Stimulated activated CD8-positive, alpha-beta memory T cell treated with anti-CD3 and anti-CD28 coated beads, Interleukin-2, amount 100 ng/mL, for 1 hour (primary cell): ENCODE measurements at places on chromosomes 4 and X.

DNA sequence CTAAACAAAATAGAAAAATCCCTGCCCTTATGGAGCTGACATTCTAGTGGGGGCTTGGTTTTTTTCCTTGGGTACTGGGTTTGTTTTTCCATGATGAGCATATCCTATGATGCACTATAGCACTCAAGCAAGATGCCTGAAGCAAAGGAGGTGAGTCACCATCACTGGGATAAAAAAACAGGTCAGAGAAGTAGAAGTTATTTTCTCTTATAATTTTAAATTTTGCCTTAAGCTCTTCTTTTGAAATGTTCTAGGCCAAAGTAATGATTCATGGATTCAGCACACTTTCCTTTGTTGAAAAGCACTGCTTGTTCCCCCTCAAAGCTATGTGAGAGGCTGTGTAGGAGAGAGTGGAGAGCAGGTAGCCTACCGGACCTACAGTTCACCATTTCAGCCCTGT lies 15.2 kb upstream of the CXCL2 start:
- DNase-seq, result no peak

- DNase-seq, result no peak
Measured at GRCh38 chrX:150165776-150166610, 197.1 kb upstream of the MAMLD1 start.

GRCh38 chr4:95431678-95432077 lies 117.1 kb downstream of the UNC5C start:
- DNase-seq, result no peak

DNA sequence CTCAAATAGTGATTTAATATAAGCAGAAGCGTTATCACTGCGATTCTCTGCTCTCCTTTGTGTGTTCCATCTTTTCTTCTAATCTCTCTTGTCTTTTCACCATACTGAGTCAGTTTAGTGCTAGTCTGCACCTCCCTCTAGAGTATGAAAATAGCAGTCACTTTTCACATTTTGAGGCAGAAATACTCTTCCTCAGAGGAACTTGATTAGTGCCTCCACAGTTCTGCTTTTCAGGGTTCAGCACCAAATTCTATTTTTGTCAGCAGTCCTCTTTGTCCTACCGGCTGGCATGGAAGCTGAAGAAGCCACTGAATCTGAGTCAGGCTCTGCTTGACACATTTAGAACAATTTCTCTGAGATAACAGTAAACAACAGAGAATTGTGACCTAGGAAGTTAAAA lies 49.7 kb upstream of the ANKRD17 start:
- no peak for DNase-seq

DNA sequence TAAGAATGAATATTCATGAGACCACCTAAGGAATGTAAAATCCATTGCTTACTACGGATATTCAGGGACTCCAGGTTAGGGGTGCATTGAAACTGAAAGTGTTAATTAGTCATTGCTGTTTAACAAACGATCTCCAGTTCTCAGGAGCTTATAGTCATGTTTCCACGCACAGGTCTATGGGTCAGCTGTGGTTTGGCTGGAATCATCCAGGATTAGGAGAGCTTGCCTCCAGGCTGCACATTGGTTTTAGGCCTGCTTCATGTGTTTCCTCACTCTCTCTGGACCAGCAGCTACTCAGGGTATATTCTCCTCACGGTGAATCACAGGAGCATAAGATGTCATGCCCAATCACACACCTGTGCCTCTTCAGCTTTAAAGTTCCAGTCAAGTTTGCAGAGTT lies 98.9 kb downstream of the ATXN3L start:
- DNase-seq, result no peak

DNA sequence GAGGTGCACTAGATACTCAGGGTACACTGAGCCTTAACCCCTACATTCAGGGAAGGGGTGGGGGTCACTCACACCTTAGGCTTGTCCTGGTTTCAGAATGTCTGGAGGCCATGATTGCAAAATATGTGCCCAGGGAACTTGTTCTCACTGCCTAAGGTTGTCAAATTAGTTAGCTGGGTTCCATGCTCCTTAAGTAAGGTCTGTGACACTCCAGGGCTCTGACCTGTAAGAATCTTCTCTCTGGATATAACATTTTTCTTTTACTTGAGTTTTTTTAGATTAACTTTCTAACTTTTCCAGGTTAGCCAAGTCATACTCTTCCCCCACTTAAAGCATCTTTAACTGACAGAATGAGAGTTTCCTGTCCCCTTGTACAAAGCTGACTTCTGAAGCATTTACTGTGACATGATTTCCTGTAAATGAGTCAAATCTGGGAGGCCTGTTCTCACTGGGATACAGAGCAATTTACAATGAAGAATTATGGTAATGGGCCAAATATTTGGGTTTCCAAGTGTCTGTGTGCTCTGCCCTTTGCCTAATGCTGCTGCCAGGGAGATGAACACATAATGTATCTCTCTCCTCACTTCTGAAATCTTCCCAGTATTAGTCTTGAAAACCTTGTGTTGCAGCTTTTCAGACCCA lies 101.7 kb downstream of the GATB start:
- DNase-seq, result no peak

- no peak for DNase-seq
Measured at GRCh38 chr4:2105559-2105958, 46.4 kb downstream of the NAT8L start.

DNA sequence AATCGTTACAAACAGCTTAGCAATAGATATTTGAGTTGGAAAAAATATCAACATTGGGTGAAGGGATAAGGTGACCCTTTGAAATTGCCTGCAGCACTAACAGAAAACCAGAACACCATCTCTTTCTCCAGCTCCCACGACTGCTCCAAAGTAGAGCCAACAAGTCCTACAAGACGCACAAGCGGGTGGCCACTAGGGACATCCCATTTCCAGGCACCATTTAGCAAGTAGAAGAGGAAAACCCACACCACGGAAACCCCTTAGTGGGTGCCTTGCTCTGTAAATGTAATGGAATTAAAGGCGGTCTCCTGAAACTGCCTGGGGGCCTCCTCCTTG lies 1.9 kb downstream of the ARHGAP6 start:
- no peak for DNase-seq

DNA sequence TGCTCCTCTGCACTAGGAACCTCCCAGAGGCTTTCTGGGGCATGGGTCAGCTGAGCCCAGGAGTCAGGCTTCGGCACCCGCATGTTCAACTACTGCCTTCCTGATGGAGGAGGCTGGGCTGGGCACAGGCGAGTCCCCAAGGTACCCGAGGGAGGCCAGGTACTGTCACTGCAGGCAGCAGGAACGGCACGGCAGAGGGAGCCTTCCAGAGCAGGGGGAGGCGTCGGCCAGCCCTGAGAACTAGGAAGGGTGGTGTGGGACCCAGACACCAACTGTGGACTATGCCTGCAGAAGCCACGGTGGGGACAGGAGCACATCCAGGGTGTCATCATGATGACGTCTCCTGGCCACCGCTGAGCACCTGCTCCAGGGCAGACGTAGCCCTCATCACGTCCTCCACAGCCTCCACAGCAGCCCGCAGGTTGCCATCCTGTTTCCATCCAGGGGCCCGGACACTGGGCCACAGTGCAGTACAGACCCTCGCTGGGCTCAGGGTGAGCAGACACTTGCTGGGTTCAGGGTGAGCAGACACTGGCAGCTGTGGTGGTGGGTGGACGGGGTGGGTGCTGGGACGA lies 40.8 kb downstream of the SORCS2 start:
- DNase-seq, result no peak

DNA sequence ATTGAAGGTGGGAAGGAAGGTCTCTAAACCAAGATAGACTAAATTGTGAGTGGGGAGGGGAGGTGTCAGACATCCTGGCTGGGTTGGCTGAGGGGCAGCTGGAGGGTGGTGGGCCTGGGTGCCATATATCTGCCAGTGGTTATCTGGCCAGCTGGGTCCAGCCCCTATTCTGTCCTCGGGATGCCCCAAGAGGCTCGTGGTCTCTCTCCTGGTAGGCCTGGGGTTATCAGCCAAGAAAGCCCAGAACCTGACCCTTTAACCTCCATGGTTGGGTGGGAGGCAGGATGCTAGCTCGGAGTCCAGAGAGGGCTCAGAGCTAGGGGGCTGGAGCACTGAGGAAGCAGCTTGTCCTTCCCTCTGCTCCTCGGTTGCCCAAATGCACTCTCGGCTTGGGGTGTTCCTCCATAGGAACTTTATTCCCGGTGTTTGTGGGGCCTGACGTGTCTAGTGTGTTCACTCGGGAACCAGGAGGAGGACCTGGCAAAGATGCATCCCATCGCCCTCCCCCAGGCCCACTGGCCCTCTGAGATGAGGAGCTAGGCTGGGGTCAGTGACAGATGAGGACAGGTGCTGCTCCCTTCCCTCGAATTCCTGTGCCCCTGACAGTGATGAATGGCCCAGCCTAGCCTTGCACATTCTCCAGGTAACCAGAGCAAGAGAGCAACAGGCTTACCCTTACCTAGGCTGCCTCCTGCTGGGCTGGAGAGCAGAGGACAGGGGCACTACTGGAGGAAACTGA lies 5.2 kb upstream of the EFNB1 start:
- no peak for DNase-seq

- no peak for DNase-seq
Measured at GRCh38 chr4:105196523-105197145, 50.0 kb downstream of the TET2 start.

GRCh38 chr4:118910221-118910620 lies 21.6 kb downstream of the SYNPO2 start:
- DNase-seq, result no peak

DNA sequence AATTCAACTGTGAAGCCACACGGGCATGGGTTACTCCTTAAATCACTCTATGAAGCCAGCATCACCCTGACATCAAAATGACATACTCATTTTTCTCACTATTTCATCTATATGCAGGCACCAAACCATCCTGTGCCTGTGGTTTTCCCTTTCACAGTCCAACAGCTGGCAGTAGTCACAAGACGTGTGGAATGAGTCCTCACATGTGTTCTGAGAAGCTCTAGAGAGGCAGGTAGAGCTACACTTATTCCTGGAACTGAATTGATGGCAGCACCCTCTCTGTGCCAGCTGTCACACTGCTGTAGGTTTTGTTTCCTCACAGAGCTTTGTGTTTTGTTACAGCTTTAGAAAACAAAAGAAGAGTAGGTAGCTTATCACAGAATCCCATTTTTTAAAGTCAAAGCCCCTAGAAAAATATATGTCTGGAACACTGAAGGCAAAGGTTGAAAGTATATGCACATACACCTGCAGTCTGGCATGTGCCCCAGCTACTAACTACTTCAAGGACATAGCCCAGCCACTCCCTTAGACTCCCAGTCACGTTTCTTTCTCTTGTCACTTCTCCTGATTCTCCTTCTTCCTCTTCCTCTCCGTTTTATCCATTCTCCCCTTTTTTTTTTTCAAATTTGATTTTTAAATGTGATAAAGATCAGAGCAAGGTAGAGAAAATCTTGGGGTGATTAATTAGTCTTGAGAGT lies 107.1 kb downstream of the ANXA10 start:
- DNase-seq, result no peak

GRCh38 chr4:26787461-26788340 lies 72.9 kb upstream of the STIM2 start:
- DNase-seq, result no peak

GRCh38 chr4:20859097-20859781 lies 159.0 kb downstream of the PACRGL start:
- DNase-seq, result no peak

GRCh38 chrX:16005917-16006316 lies 117.4 kb upstream of the GRPR start:
- no peak for DNase-seq

GRCh38 chr4:113607998-113608397 lies 153.5 kb downstream of the CAMK2D start:
- no peak for DNase-seq

DNA sequence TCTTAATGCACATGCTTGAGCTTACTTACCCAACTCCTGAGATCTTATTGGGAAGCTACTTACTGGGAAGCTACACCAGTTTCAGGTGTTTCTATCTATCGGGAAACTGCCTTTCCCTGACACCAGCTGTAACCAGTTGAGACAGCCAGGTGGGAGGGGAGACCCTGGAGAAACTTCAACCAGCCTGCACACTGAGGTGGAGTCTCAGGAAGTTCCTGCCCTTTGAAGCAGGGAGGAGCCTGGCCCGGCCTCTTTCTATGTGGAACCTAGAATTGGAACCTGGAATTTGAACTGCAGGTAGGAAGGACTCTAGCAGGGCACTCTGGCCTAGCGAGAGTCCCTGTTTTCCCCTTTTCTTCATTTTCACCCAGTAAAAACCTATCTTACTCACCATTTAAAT lies 425.8 kb upstream of the PABPC4L start:
- DNase-seq, result no peak

- no peak for DNase-seq
Measured at GRCh38 chr4:15037923-15038541, 35.8 kb downstream of the CPEB2 start.

- no peak for DNase-seq
Measured at GRCh38 chrX:69060631-69061408, 104.4 kb downstream of the PJA1 start.

- no peak for DNase-seq
Measured at GRCh38 chr4:169305651-169306050, 34.9 kb upstream of the SH3RF1 start.

GRCh38 chr4:148327683-148328082 lies 114.5 kb downstream of the NR3C2 start:
- DNase-seq, result no peak

- no peak for DNase-seq
Measured at GRCh38 chr4:85430697-85431096, 44.3 kb upstream of the ARHGAP24 start.

GRCh38 chr4:61693520-61693919 lies 493.4 kb downstream of the ADGRL3 start:
- no peak for DNase-seq

- DNase-seq, result no peak
Measured at GRCh38 chr4:99915449-99915848, 21.2 kb upstream of the LAMTOR3 start.

GRCh38 chr4:139912445-139912844 lies 241.5 kb downstream of the MAML3 start:
- DNase-seq, result no peak

- no peak for DNase-seq
Measured at GRCh38 chr4:113678641-113679040, 82.9 kb downstream of the CAMK2D start.

- no peak for DNase-seq
Measured at GRCh38 chr4:103144926-103145325, 45.3 kb upstream of the BDH2 start.

DNA sequence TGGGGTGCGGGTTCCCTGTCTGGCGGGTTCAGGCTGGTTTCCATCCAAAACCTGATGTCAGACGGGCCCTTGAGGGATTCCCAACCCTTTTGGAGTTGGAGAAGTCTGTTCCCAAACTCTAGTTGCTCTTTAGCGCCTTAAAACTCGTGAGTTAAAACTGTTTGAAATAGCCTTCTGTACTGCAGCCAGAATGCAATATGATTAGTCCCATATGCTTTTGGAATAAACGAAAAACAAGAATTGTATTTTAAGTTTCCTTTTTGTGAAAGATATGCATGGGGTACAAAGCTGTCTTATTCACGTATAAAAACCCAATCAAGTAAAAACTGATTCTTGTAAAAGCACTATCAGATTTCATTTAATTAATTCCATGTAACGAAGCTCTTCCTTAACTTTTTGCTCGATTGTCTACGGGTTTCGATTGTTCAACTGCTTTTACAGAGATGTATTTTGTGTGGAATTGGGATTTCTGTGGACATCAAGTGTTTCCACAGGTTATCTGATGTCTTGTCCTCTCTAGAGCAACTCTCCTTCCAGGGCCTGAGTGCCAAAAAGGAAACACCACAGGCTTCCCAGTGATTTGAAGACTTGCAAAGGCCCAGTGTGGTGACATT lies 49.5 kb downstream of the CLDN34 start:
- DNase-seq, result no peak

GRCh38 chr4:145097331-145097820 lies 620 bp downstream of the ANAPC10 start:
- DNase-seq, result no peak

- DNase-seq, result no peak
Measured at GRCh38 chr4:152138451-152138850, 377.6 kb upstream of the GATB start.

- no peak for DNase-seq
Measured at GRCh38 chrX:118507766-118508165, 12.2 kb downstream of the DOCK11 start.
